Activated CD4-positive, alpha-beta memory T cell treated with anti-CD3 and anti-CD28 coated beads for 36 hours (primary cell): ENCODE measurements at places on chromosomes 6 and 20. TPM values are rescaled to one million over a fixed set of nuclear protein-coding genes. Genes with fewer than 3 reads are reported as not detected.

- DNase-seq: peak; percentile 70
- H3K4me3 ChIP-seq: no peak overlapping the region
- no peaks in the 10 kb centered on the region for H3K36me3 ChIP-seq
These were observed 11.7 kb upstream of the ID1 start for GRCh38 chr20:31593221-31594001.

Gene TFAP2B
- total RNA-seq: not detected

GRCh38 chr20:38222923-38223742 is 37.4 kb downstream of the KIAA1755 start:
- DNase-seq: no peak
- no peaks in the 10 kb centered on the region for H3K4me1 ChIP-seq
- peaks cover 2% of the 10 kb centered on the region for H3K27me3 ChIP-seq

DNA sequence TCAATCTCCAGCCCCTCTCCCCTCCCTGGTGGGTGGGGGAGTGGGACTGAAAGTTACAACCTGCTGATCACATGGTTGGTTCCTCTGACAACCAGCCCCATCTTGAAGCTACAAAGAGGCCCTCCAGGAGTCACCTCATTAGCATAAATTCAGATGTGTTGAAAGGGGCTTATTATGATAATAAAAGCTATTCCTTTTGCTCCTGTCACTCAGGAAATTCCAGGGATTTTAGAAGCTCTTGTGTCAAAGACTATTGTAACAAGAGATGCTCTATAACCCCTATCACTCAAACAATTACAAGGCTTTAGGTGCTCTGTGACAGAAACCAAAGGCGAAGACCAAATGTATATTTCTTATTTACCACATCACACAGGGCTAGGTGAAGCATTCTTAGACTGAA is 30.1 kb upstream of the MBOAT1 start:
- H3K4me1 ChIP-seq: peaks cover 6% of the 10 kb centered on the region
- no peak overlapping the region for H3K27ac ChIP-seq
- no peaks in the 10 kb centered on the region for H3K27me3 ChIP-seq

DNA sequence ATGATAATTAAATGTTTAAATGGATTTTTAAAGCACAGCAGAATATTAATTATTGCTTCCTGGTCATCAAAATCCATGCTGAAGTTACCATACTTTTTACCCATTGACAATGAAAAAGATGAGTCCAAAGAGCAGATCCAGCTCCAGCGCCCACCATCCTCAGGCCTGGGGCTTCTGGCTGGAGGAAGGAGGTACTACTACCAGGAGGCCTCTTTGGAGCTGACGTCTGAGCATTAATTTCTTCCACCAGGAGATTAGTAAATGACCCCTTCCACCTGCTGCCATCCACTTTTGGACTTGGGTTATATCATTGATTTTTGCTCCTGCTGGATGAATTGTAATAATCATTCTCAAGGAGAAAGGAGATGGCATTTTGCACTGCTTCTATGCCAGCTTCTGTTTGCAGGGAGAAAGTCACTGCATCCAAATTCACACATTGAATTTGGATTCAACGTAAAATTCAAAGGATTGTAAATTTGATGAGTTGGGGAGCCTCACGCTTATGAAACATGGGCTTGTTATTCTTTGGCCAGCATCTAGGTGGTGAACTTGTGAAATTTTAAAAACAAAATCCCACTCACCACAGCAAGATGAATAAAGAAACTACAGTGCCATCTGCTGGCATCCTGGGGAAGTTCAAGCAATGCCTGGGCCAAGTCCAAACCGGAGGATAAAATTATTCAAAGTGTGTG is 121.8 kb downstream of the SASH1 start:
- no peak overlapping the region for H3K4me3 ChIP-seq
- no peaks in the 10 kb centered on the region for H3K36me3 ChIP-seq

Gene ENPP1
- 1.4 TPM for total RNA-seq

DNA sequence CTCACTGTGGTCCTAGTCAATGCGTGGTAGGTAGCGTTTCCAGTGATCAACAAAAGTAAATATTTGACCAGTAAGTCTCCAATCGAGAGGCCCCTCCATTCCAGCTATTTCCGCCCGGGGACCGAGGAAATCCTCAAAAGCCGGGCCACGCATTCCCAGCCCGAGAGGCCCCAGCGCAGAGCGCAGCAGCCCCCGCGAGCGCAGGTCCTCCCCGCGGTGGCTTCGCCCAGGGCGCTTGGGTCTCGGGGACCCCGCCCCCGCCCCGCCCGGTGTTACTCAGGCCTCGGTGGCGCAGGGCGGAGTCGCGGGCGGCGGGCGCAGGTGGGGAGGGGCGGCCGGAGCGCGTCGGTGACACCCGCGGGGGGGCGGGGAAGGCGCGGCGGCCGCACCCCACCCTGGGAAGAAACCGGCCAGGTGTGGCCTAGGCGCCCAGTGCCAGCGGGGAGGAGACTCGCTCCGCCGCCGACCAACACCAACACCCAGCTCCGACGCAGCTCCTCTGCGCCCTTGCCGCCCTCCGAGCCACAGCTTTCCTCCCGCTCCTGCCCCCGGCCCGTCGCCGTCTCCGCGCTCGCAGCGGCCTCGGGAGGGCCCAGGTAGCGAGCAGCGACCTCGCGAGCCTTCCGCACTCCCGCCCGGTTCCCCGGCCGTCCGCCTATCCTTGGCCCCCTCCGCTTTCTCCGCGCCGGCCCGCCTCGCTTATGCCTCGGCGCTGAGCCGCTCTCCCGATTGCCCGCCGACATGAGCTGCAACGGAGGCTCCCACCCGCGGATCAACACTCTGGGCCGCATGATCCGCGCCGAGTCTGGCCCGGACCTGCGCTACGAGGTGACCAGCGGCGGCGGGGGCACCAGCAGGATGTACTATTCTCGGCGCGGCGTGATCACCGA is at the start of gene DSP:
DSP (plus strand) TSS at position 497 of the 890 bp plus-strand sequence; CDS start at position 742, 245 bp downstream.
- no peak within 1 kb of the TSS for H3K27ac ChIP-seq
- peak within 1 kb of the TSS; percentile 71 for H3K4me3 ChIP-seq
- no peaks in the 10 kb centered on the region for H3K36me3 ChIP-seq
- peaks cover 62% of the 10 kb centered on the region for H3K27me3 ChIP-seq

Gene HS3ST5
- total RNA-seq: not detected

Gene NEURL2
- total RNA-seq: 2.3 TPM

Gene PRL
- not detected for total RNA-seq

- no peaks in the 10 kb centered on the region for H3K4me1 ChIP-seq
- no peaks in the 10 kb centered on the region for H3K36me3 ChIP-seq
- H3K27me3 ChIP-seq: peaks cover 34% of the 10 kb centered on the region
- H3K4me3 ChIP-seq: no peak overlapping the region
These were observed 147.4 kb upstream of the PRND start for GRCh38 chr20:4574356-4574690.

Gene SRMS
- total RNA-seq: not detected
